ENCODE measurements at places on chromosomes 3 and 15. TPM values are rescaled to one million over a fixed set of nuclear protein-coding genes. Genes with fewer than 3 reads are reported as not detected.

The NEK10 gene
- total RNA-seq = 4.3 TPM

The ALDH1L1 gene
- total RNA-seq = 46.9 TPM

The MUC13 gene
- total RNA-seq = not detected

The GOLGA6L26 gene
- not detected for total RNA-seq

The CATSPER2 gene
- total RNA-seq = 8.0 TPM

The SPINK8 gene
- total RNA-seq = not detected

The ZNF80 gene
- not detected for total RNA-seq

The IL17RB gene
- not detected for total RNA-seq

The ROPN1 gene
- not detected for total RNA-seq

The PDZRN3 gene
- not detected for total RNA-seq

The PRKCI gene
- 104 TPM for total RNA-seq

The ANKUB1 gene
- not detected for total RNA-seq

The TRIM59 gene
- 23.3 TPM for total RNA-seq

The CNTN4 gene
- total RNA-seq = not detected

The CRELD1 gene
- 30.7 TPM for total RNA-seq

The SI gene
- total RNA-seq = not detected

The DMXL2 gene
- 25.5 TPM for total RNA-seq

The KLF15 gene
- total RNA-seq = 0.65 TPM

The ADAMTS17 gene
- 2.0 TPM for total RNA-seq

The SCG3 gene
- total RNA-seq = not detected

The IL1RAP gene
- total RNA-seq = 13.3 TPM

The OR5K1 gene
- total RNA-seq = not detected

The SAMMSON gene
- not detected for total RNA-seq

The ARPP21 gene
- not detected for total RNA-seq

The ALDH1A3 gene
- 469 TPM for total RNA-seq

The LIPC gene
- total RNA-seq = not detected

All from PC-9 (cell line).